ENCODE measurements at places on chromosomes 5 and 9. TPM values are rescaled to one million over a fixed set of nuclear protein-coding genes. Genes with fewer than 3 reads are reported as not detected.

- DNase-seq, result no peak
Observed at GRCh38 chr5:107985144-107985543, 314.4 kb upstream of the EFNA5 start.

MYOZ3 gene
- 0.33 TPM for polyA plus RNA-seq

GRCh38 chr9:83472764-83473163 is 65.4 kb downstream of the FRMD3 start:
- no peak for DNase-seq

- DNase-seq, result no peak
Observed at GRCh38 chr5:150189728-150190502, at the start of gene SLC6A7. Gene SLC6A7 (plus strand): TSS chr5:150190062. CDS start chr5:150190328, 266 bp downstream.

CD14 gene
- polyA plus RNA-seq, result 0.11 TPM

DNA sequence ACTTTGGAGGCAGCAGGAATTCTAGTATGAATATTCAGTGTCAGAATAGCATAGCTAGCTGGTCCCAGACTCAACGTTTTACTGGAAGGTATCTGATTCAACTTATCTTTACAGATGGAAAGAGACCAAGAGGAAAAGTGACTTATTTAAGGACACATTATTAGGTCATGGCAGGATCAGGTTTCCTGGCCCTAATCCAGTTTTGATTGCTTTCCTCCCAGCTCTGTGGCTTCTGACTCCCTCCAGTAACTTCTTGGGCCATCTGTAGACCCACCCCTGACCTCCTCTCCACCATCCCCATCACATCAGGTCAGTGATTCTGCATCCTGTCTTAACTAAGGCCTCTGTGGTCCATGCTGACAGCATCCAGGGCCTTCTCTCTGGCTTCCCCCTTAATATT is 38.4 kb downstream of the SH3TC2 start:
- no peak for DNase-seq

FOXI1 gene
- polyA plus RNA-seq, result not detected

DNA sequence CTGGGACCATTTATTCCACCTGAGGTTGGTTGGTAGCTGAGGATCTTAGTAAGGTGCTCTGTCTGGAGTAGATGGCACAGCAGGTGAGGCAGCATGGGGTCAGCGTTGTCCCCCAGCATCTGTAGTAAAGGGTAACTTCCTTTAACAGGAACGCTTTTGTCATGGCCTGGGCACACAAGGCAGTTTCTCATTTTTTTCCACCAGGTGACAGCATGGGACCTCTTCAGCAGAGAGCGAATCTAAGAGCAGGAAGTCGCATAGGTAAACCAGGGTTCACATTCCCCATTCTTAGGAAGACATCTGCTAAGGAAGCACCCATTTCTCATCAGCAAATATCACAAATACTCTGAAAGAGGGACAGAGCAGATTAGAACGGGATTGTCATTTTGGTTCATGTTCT is 56.5 kb downstream of the GPR107 start:
- DNase-seq, result no peak

WWC1 gene
- polyA plus RNA-seq, result 18.1 TPM

EPB41L4B gene
- 3.7 TPM for polyA plus RNA-seq

FOXD4L3 gene
- not detected for polyA plus RNA-seq

SEMA5A gene
- 0.26 TPM for polyA plus RNA-seq

GRCh38 chr5:172945151-172945550 is 14.1 kb upstream of the RPL26L1 start:
- DNase-seq, result no peak

ACSL6 gene
- polyA plus RNA-seq, result 0.01 TPM

All from foreskin keratinocyte (primary cell).